Kidney epithelial cell (primary cell): ENCODE measurements at places on chromosomes 5 and 9. TPM values are rescaled to one million over a fixed set of nuclear protein-coding genes. Genes with fewer than 3 reads are reported as not detected.

GRCh38 chr5:164289526-164289925, 784.1 kb downstream of the MAT2B start:
- DNase-seq = no peak

GRCh38 chr5:141825791-141826560, 52.2 kb downstream of the PCDH1 start:
- DNase-seq = no peak

GRCh38 chr5:67770431-67771025, 445.0 kb upstream of the PIK3R1 start:
- DNase-seq = no peak

- DNase-seq = no peak
These were observed 173.2 kb upstream of the FBN2 start for GRCh38 chr5:128711216-128711615.

GRCh38 chr5:39208471-39208870, 10.9 kb downstream of the FYB1 start:
- no peak for DNase-seq

- DNase-seq = no peak
These were observed 3.2 kb upstream of the DOK3 start for GRCh38 chr5:177512736-177513380.

GRCh38 chr9:90900130-90900529, 98.5 kb downstream of the SYK start:
- DNase-seq = no peak

- DNase-seq = no peak
These were observed 274.2 kb upstream of the DAB2 start for GRCh38 chr5:39698838-39699560.

DNA sequence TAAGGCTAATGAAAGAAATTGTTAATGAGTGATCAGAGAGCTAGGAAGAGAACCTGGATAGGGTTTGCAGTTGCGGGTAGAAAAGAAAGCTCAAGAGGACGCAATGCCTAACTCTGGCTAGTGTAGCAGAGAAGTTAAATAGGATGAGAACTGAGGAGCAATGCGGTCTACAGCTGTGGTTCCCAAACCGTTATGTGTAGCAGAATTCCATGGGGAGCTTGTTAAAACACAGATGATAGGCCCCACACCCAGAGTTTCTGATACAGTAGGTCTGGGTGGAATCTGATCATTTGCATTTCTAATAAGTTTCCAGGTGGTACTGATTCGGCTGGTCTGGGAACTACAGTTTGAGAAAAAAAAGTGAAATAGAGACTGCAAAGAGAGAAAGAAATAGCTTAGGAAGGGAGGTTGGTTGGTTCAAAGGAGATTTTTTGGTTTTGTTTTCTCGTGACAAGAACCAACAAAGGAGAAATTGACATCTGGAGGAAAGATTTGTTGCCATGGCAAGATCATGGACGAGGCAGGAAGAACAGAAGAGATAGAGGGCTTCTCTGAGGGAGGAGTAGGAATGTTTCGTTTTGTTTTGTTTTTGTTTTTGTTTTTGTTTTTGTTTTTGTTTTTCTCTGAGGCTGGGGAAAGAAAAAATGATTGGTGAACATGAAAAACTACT, 276.1 kb downstream of the ARRDC3 start:
- no peak for DNase-seq

DNA sequence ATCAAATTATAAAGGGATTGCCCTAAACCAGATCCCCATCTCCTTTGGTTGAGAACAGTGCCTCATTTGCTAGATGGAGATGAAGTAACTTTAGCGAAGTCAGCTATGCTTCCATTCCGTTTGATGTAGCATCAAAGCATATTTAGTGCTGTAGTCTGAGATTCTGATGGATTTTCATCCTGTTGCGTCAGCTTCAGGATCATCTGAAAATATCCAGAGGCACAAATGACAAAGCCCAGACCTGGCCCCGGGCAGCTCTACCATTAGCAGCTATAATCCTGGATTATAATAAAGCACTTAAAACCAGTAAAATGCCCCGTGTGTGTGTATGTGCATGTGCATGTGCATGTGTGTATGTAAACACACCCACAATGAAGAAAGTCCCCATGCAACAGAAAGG, 44.7 kb downstream of the ERAP1 start:
- no peak for DNase-seq

DNA sequence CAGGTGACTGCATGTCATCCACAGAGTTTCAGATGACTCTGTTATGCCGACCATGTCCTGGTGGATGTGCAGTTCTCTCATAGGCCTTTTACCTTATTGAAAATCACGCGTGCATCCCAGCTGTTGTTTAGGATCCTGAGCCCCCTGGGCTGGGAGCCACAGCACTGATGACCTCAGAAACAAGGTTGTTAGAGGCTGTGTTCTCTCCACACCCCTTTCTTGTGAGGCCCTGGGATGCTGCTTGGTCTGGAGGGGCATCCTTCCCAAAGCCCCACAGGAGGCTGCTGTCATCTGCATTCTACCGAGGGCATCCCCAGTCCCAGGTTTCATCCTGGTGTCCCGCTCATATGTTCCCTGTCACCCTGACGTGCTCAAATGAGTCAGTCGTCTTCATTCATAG, 76.5 kb upstream of the IRX4 start:
- DNase-seq = no peak

- DNase-seq = no peak
These were observed 10.6 kb upstream of the DMRT2 start for GRCh38 chr9:1039589-1039988.

GRCh38 chr9:83154087-83154736, 91.3 kb upstream of the RASEF start:
- DNase-seq = peak; percentile 77

- DNase-seq = no peak
These were observed 30.5 kb upstream of the RXRA start for GRCh38 chr9:134295746-134296250.

DNA sequence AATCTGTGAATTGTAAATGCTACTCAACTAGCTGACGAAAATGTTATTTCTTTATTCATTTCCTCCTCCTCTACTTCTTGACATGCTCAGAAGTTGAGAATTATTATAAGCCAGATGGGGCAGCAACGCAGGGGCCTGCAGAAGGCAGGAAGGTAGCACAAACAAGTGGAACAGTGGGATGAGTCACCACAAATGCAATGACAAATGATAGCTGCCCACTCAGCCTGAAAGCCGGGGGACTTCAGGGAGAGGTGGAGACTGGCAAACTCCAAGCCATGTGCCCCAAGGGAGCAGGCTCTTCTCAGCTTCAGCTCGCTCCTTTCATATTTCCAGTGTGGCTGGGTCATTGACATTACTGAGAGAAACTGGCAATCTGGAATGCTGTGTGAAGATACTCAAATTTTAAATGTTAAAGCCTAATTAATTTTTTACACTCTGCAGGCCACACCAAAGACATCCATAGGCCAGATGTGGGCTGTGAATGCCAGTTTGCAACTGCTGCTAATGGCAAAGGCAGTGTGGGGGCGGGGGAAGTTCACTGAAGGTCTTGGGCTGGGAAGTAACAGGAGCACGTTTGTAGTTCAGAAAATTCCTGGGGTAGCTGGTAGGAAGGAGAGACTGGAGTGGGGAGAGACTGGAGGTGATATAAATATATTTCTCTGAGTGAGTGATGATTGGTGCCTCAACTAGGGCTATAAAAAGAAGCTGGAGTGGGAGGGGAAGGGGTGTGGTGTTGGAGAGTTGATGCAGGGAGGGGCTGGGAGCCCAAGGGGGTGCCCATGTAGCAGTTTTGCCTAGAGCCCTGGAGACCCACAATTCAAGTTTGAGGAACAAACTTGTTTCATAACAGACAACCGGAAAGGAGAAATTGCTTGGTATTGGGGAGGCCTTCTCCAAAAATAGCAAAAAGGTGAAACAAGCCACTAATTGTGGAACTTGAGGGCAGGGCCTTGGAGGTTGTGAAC, 20.8 kb upstream of the ADRB2 start:
- no peak for DNase-seq

- no peak for DNase-seq
These were observed 662 bp upstream of the DOLPP1 start for GRCh38 chr9:129080298-129080600.

DNA sequence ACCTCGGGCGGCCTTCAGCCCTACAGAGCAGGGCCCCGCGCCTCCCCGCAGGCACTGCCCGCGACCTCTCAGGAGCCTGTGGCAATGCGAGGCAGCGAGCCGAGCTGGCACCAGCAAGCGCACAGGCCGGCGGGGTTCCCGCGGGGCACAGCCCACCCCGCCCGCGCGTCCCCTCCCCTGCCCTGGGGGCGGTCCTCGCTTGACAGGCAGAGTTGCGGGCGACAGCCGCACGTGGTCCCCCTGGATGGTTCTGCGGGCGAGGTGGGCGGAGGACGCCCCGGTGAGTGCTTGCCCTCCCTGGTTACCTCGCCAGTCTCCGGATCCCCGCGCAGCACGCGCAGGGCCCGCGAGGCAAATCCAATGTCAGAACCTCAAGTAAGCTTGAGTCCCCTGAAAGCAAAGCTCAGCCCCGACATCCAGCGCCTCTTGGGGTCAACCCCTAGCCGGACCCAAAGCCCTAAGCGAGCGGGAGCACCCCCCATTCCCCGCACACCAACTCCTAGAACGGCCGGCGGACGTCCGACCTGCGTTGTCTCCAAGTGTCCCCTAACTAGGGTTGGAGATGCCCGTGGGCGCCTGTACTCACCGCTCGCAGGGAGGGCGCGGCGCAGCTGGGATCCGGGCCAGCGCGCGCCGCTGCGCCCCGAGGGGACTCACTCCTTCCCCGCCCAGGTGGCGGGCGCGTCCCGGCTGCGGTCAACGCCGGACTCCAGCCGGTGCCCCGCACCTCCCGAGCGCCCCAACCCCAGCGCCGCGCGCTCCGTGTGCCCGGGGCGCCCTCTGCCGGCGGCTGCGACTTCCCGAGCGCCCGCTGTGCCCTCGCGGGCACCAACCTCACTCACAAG, at the start of gene DRD1:
DRD1 (minus strand) TSS at position 123 of the 845 bp plus-strand sequence. CDS start 1,083 bp downstream, outside the sequence.
- no peak for DNase-seq

DNA sequence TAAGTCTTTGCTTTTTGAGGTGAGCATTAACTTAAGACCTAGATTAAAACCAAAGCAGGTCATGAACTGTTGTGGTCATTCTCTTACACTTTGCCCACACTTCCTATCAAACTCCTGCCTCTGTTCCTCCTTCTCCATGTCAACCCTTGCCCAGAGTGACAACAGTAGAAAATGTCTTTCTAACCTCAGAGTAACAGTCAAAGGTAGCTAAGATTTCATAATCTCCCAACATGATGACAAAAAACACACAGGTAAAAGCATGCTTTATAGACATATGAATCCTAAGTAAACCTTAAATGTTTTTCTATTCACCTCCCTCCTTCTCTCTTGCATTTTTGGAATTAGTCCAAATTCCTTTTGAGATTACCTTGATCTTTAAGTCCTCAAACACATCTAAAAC, 422.3 kb downstream of the SPATA31D1 start:
- no peak for DNase-seq

GRCh38 chr5:79202076-79202475, 33.9 kb upstream of the JMY start:
- DNase-seq = peak; percentile 45

The PRR16 gene
- total RNA-seq = 0.34 and 1.0 TPM in 2 replicates

The PSAT1 gene
- 259 and 265 TPM in 2 replicates for total RNA-seq

The FOXI1 gene
- not detected in 2 replicates for total RNA-seq

The PCDHGA5 gene
- 0.58 and 1.5 TPM in 2 replicates for total RNA-seq

The POMT1 gene
- total RNA-seq = 27.9 and 29.3 TPM in 2 replicates

The FAM78A gene
- 1.0 and 1.9 TPM in 2 replicates for total RNA-seq

The SHOC1 gene
- not detected in 2 replicates for total RNA-seq
